Urinary bladder (tissue), 4 donors: ENCODE measurements at places on chromosomes 3 and 15.

DNA sequence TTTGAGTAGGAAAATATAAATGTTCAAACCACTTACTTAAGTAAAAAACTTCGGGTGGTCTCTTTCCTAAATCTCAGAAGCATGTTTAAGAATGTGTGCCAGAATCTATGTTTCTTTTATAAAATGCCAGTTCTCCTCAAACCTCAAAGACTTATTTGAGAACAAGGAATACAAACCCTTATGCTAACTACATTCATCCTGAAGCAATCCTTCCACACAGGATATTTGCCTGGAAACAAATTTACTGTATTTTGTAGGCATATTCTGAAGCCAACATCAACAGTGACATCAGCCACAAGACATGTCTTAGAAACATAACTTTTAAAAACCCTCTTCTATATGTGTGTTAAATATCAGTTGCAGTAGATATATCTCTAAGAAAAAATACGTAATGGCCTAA is 1077.0 kb downstream of the ROBO1 start:
- no peak for DNase-seq

DNA sequence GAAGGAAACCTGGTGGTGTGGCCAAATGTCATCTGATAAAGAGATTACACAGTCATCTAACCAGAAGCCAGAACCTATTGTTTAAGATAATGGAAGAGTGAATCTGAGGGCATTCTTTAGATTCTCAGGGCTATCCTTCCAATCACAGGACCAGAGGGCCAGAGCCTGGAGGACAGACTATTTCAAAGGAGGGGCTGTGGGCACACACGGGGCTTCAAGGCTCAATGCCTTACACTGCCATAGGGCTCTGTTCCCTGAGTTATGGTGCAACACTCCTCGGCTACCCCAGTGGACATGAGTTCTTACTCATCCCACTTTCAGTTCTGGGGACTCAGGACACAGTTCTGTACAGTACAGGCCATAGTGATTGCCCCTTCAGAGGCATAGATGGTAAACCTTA is 343.9 kb upstream of the ALCAM start:
- DNase-seq: no peak

DNA sequence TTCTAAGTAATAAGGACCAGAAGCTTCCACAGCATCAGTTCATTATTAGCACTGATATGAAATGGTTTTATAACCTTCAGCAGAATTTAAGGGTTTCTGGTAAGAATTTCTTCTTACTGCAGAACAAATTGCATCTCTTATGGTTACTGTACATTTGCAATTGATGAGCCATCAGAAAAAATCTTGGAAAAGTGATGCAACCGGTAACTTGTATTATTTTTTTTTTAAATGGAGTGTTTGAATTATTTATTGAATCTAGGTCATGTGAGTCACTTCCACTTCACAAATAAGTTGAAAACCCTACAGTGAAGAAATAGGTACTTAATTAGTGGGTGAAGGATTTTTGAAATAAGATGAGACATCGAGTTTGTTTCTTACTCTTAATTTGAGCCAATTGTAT is 786.0 kb downstream of the TUSC7 start:
- no peak for DNase-seq

DNA sequence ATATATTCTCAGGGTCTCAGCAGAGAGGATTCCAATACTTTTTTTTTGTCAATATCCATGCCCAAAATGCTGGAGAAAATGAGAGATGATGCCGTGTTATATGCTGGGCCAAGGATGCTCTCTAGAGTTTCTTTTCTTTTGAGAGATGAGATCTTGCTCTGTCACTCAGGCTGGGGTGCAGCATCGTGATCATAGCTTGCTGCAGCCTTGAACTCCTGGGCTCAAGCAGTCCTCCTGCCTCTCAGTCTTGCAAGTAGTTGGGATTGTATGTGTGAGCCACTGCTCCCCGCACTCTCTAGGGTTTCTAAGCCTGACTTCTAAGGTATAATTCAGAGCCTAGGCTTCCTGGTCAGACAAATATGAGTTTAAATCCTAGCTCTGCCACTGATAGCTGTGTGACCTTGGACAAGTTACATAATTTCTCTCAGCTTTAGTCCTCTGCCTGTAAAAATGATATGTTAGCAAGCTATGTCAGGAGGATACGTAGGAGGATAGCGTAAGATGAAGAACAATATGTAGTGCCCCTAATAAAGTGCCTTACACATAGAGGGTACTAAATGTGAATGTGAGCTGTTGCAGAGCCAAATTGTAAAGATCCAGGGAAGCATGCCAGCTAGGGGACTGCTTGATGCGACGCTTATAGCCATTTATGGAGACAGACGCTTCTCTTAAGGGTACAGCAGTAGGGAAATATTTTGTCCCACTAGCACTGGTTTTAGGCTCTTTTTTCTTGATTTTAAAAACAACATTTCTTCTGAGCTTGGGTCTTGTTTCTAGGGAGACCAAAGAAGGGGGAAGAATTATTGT is 7.4 kb downstream of the STARD9 start:
- no peak for DNase-seq

DNA sequence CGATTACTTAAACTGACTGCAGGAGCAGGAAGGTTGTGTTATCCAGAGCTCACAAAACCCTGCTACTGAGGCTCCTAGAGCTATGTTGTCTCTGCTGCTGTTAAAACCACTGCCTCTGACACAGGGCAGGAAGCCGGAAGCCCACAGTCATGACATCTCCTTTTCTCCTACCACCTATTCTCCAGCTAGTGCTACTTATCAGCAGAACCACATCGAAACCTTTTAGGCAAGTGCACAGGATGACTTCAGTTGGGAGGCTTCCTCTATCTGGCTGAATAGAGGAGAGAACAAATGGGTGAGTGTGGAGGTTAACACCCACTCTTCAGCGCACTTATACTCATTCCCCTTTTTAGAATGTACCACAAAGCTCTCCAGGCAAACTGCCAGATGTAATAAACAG is 638.0 kb downstream of the OTOL1 start:
- DNase-seq: no peak

- DNase-seq: no peak
These were observed 110.1 kb downstream of the DNAH12 start for GRCh38 chr3:57434041-57434440.

- no peak for DNase-seq
These were observed 448.1 kb upstream of the WNT5A start for GRCh38 chr3:55935241-55935640.

DNA sequence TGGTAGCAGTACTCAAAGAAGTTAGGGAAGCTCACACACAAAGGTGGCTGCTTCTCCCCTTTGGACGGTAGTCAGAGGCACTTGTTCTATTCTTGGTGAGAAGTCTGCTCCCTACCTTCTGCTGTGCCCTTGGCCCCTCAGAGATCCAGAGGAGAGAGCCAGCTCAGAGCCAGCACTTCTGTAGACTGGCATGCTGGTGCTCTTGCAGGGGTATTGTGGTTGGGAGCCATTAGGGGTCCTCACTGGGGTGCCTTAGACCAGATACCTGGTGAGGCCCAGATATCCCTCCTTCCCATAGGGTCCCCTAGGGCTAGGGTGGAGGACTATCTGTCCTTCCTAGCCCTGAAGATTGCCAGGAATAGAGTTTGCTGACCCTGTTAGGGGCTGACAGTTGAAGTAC is 140.6 kb downstream of the EEFSEC start:
- DNase-seq: no peak

GRCh38 chr15:90552929-90553211 is 23.1 kb downstream of the CRTC3 start:
- DNase-seq: no peak
